ENCODE measurements at places on chromosomes 4 and X.

DNA sequence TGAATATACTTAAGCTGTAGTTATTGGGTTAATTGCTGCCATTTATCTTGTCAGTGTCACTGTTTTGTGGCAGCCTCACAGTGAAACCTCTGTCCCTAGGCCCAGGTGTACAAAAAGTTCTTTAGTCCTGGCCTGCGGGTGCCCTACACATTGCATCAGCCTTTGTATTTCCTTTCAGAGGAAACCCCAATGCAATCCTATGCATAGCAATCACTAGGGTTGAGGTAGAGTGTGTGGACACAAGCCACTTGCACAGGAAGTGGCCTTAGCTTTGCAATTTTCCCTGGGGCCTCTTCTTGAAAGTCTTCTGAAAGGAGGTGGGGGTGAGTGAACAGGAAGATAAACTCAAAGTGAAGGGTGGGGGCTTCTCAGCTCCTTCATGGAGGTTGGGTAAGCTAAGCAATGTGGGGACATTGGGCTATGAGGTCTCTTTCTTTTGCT is 27.8 kb downstream of the VSIG4 start:
- no peak for DNase-seq

DNA sequence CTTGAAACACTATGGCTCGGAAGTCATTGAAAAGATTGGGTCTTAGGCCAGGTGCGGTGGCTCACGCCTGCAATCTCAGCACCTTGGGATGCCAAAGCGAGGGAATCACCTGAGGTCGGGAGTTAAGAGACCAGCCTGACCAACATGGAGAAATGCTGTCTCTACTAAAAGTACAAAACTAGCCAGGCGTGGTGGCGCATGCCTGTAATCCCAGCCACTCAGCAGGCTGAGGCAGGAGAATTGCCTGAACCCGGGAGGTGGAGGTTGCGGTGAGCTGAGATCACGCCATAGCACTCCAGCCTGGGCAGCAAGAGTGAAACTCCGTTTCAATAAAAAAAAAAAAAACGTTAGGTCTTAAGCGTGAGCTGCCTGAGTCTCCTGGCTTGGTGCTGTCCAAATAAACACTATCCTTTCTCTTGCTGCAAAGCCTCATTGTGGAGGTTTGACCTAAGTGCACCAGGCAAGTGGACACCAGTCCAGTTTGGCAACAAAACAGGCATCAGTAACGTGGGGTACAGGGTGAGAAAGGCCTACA is 185.9 kb downstream of the DHRSX start:
- DNase-seq, result no peak

GRCh38 chr4:3317011-3317655 is 24.3 kb downstream of the RGS12 start:
- DNase-seq, result no peak

- DNase-seq, result peak; percentile 22
Observed at GRCh38 chrX:132219343-132219768, at the start of gene RAP2C. Gene RAP2C, minus strand, starts transcription at chrX:132219447. Its CDS starts 2,179 bp downstream, at chrX:132217268.

DNA sequence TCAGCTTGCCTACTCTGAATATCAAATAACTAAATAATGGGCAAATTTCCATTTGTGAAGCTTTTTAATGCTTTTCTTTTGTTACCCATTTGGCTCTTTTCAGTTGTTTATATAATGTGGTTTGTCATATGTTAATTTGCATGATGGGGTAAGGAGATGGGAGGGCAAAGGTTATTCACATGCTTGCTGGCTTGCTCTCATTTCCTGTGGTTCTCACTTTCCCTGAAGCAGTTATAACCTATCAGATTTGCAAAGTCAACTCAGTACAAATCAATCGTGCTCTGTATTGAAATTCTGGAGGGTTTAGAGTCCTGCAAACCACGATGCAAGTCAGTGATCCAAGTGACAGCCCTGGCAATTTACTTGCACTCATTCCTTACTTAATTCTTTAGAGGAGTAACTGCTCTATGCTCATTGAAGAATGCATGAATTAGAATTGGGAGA is 711.2 kb downstream of the ADGRL3 start:
- DNase-seq, result no peak

- no peak for DNase-seq
Observed at GRCh38 chr4:186684889-186685309, 38.8 kb downstream of the FAT1 start.

GRCh38 chr4:93384887-93385286 is 443.7 kb upstream of the ATOH1 start:
- DNase-seq, result no peak

- DNase-seq, result no peak
Observed at GRCh38 chr4:168397611-168398169, 79.1 kb upstream of the DDX60 start.

GRCh38 chr4:176470671-176471070 is 150.9 kb downstream of the SPCS3 start:
- DNase-seq, result no peak

- DNase-seq, result no peak
Observed at GRCh38 chrX:13469963-13470684, 99.3 kb upstream of the EGFL6 start.

- no peak for DNase-seq
Observed at GRCh38 chr4:113273721-113274220, 224.3 kb downstream of the ANK2 start.

DNA sequence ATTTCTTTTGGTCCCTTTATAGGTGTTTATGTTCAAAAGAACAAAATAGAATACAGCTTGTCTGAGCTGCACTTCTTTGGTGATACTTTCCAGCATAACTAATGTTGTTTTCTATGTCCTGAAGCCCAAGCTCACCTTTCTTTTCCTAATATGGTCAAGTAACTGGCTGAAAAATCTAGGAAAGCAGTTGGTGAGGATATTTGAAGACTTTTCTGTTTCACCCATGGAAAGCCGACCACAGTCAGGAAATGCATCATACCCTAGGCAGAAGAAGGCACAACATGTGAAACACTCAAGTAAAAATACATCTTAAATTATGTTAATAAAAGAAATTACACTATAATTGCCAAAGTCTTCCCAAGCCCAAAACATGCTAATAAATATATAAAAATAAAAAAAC is 337.0 kb downstream of the PDGFC start:
- no peak for DNase-seq

- no peak for DNase-seq
Observed at GRCh38 chrX:81286608-81287007, 84.7 kb downstream of the SH3BGRL start.

DNA sequence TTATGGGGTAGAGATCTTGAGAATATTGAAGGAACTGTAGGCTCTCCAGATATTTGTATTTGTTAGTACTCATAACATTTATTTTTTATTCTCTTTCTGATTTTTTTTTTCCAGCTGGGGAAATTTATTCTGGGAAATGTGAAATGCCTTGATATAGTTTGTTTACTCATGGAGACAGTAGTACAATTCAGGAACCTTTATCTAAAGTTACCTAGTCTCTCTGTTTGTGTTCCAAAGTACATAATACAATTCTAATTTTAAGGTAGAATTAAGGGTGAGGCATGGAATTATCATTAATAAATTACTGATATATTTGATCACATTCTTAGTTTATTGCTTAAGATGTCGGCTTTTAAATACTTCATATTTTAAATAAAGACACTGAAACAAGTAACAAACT is 114.0 kb downstream of the RS1 start:
- DNase-seq, result no peak

GRCh38 chr4:93199492-93199891 is 629.1 kb upstream of the ATOH1 start:
- DNase-seq, result no peak

GRCh38 chrX:45766981-45767501 is 566.4 kb upstream of the DIPK2B start:
- no peak for DNase-seq

DNA sequence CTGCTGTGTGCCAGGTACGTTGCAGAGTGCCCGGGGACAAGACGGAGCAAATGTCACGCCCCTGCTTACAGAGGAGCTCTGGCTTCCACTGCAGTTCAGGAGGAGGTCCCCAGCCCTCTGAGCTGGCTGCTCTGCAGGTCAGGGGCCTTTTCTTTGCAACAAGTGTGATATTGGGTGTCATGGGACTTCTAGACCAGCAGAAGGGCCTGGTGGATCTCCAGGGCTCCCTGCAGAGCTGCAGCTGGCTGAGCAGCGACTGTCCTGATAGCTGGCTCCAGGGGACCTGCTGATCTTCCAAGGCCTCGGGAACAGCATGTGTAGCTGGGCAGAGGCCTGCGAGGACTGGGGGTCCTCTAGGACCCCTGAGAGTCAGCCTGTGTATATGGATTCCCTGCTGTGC is 120.4 kb downstream of the SORCS2 start:
- DNase-seq, result no peak

GRCh38 chrX:134004084-134004483 is 18.7 kb upstream of the GPC3 start:
- DNase-seq, result no peak

GRCh38 chr4:100206850-100207249 is 16.6 kb upstream of the DDIT4L start:
- DNase-seq, result no peak

DNA sequence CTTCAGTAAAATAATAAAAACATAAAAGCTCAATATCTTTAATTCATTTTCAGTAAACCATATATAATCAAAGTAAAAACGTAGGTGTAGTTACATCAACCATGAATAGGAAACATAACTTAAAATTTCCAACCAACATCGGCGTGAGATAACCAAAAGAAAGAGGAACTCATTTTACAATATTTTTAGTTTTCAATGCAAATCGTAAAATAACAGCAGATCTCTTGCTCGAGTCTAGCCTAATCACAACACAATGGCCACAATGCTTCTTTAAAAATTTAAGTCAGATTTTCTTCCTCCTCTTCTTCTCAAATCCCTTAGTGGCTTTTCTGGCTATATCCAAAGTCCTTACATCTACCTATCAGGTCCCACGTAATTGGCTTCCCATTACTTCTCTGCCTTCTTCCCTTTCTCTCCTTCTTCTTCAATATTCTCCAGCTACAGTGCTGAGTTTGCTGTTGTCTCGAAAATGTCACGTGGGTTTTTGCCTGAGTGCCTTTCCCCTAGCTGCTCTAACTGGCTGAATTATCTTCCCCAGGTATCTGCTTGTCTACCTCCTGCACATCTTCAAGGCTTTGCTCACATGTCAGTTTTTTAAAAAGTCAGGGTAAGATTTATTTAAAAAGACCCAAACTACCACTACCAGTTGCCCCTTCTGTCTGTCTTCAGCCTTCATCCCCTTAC is 90.9 kb upstream of the BANK1 start:
- DNase-seq, result no peak

DNA sequence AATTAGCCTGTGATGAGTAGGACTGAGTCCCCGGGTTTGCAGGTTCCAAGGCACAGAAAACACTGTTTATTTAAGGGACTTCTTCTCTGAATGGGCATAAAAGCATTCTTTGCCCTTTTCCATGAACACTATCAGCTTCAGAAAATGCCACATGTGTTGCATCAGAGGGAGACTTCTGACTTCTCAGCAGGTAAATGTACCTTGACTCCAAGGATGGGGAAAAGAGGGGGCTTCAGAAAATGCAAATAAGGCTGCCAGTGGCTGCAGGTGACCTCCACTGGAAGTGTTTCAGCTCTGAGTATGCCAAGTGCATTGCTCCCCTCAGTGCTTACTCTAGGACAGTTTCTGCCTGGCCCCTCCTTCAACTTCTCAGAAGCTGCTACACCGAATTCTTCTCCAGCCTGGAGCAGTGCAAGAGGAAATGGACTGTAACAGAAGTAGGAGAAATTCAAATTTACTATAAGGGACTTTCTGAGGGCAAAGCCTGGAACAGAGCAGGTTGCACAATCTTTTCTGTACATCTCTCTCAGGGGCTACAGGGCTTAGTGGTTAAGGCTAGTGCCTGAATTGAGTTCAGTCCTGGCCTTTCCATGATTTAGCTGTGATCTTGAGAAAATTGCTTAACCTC is 233.2 kb downstream of the PTTG2 start:
- DNase-seq, result no peak

DNA sequence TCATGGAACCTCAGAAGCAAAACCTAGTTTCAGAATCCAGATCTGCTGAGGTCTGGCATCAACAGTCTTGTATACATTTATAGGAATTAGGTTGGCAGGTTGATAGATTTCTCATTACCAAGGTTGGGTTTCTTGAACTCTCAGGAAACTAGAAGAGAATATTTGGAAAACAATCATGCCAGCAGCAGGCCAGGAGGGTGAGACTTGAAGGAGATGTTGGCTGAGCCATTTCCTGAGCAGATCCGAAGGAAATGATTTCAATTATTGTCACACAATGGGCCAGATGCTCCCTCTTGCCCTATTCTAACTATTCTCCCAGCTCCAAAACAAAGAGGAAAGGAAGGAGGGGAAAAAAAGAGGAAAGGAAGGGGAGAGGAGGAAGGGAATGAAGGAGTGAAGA is 45.2 kb downstream of the SHROOM4 start:
- DNase-seq, result no peak

- DNase-seq, result no peak
Observed at GRCh38 chr4:30614771-30615170, 105.4 kb upstream of the PCDH7 start.

DNA sequence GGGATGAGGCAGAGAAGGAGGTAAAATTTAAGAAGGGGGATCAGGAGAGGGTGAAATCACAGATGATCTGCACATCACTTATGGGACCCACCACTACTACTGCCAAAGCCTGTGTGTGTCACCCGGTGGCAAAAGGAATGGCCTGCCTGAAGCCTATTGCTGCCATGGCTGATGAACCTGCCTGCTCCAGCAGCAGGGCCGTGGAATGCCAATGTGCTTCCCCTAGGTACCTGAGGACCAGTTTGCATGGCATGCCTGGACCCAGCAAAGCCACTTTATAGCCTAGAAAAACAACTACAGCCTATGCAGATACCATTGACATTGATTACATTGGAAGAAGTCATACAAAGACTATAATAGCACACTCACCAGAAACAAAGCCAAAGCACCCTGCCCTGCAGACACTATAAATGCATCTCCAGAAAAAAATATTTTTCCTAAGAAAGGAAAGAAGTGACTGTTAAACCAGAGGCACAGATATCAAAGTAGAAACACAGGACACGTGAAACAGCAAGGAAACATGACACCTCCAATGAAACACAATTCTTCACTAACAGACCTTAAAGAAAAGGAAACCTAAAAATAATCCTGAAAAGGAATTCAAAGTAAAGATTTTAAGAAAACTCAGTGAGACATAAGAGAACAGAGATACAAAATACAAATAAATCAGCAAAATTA is 680.7 kb upstream of the GRID2 start:
- no peak for DNase-seq

- no peak for DNase-seq
Observed at GRCh38 chr4:183808097-183808456, 97.0 kb upstream of the STOX2 start.

DNA sequence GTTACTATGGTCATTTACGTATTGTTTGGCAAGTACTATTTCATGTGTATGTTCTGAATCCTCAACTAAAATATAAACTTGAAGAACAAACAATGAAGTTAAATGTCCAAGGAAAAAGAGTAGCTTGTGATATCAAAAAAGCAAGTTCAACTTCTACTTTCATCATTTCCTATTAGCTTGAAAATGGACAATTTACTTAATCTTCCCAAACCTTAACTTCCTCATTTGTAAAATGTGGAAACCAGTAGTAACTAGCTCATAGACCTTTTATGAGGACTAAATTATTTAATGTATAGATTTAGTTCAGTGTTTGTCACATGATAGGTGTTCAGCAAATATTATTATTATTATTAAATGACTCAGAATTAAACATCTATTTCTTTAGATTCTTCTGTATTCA is 276.8 kb upstream of the TET2 start:
- DNase-seq, result no peak

GRCh38 chr4:7207628-7208231 is 15.4 kb downstream of the SORCS2 start:
- DNase-seq, result no peak
